CD4-positive, alpha-beta T cell treated with Interleukin-4 for 4 hours (primary cell): ENCODE measurements at places on chromosomes 1 and 21.

DNA sequence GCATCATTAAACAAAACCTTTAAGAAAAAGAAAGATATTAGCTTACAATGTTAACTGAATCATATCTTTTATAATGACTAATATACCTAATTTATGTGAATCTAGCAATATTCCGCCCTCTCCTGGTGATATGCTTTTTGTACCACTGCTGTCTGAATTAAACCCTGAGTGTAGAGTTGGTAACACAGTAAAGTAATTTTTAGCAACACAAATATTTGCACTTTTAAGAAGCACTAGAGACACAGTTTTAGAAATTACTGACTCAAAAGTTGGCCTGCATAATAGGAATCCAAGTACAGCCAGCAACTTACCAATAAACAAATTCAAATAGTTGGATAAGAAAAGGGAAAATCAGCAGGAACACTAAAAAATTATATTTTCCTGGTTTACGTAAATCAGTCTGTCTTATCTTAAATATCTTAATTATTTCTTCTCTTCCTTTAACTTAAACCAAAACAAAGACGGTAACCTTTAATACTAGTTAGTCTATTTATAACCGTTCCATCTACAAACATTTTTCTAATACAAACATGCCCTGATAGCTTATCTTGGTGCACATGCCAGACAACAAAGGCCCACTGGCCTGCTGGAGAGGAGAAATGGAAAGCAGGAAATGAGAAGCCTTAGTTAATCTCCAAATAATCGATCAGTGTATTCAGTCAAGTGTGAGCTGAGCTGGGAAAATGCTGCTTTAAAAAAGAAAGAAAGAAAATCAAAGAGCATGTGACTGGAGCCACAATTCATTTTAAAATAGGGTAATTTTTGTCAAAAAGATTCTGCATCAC lies 246.0 kb downstream of the RERE start:
- DNase-seq: no peak

GRCh38 chr1:107795441-107795840 lies 169.5 kb downstream of the VAV3 start:
- peak; percentile 45 for DNase-seq

DNA sequence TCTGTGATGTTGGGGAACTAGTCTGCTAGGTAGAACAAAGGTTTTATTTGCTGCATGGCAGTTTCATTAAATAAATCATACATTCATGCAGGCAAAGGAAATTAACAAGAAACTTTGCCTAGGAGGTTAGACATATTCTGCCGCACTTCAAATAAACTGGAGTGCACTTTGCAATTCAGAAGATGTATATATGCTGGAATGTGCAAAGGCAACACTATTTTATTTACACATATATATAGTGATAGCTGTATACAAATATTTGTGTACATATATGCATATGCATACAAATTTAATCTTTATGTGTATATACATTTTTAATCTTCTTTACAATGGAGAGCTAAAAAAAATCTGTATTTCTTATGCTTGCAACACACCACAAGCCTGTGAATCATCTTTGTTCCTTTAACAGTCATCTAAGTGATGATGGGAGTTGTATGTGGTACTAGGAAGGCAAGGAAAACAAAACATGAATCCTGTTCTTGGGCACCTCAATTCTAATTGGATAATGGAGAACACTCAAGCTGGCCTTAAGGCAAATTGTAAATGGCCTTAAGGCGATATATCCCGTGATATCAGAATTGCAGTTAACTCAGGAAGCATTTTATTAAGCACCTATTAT lies 605.8 kb upstream of the CAMK1G start:
- no peak for DNase-seq

DNA sequence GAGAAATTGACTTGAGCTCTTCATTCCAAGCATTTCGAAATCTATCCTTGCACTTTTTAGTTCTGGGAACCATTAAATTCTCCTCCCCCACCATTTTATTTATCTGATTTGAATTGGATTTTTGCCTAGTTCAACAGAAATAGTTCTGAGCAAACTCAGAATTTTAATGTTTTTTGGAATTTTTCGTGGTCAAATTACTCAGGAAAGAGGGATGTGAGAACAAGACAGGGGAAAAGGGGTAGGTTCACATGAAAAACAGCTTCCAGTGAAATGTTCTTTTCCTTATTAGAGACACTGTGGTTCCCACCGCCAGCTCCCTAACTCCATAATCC lies 5.7 kb upstream of the ZNF697 start:
- DNase-seq: no peak

DNA sequence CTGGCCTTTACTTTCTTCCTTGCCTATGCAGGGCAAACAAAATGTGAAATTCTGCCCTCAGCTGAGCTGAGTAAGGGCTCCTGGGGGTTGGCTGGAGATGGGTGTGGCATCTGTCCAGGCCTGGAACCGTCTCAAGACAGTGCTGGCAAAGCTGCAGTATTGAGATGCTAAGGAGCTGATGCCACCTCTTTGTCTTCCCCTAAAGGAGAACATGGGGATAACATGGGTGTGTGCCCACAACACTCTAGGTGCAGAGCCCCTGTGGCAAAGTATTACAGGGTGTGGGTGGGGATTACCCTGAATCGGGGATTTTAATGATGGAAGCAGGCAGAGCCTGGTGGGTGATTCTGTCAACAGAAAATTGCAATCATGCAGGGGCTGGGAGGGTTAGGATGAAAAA lies 2.5 kb upstream of the ST3GAL3 start:
- no peak for DNase-seq

DNA sequence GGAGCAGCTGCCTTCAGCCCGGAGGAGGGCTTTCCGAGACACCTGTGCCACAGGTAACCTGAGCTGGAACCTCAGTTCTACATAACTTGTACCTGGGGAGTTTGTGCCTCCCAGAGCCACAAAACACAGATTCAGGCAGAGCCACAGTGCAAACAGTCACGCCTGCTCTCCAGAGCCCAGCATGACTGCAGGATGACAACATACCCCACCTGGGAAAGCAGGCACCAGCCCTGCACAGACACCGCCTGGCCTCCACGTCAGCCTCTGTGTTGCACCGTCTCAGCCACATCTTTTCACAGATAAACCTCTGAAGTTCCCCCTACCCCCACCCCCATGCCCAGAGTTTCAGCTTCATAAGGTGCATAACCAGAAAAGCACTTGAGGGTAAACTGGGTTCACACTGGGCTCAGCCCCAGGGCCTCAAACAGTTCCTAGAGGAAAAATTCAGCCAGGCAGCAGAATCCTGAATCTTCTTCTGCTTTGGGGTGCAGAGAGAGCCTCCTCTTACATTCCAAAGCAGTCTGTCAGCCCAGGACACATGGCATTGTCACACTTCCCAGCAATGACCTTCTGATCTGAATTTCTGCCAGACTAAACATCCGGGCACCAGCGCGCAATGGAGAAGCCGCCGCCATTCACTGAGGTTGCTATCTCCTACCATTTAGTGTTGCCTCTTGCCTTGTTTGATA lies 229.5 kb downstream of the TOMM20 start:
- DNase-seq: no peak

DNA sequence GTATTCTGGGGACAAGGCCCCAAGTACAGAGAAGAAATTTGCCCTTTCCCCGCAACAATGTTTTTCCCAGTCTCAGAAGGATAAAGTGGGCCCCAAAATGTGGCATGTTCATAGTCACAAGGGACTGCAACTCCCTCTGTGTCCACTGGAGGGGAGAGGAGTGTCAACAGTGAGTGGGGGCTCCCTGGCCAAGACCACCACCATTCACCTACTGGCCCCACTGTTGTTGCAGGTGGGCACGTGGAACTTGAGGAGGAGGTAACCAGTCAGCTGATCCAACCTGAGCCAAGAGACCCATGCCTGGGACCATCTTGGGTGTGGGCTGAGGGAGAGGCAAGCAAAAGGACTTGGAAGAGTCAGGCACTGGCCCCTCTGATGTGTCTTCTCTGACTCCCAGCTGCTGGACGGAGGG lies 777 bp downstream of the NUDT17 start:
- DNase-seq: peak; percentile 35

DNA sequence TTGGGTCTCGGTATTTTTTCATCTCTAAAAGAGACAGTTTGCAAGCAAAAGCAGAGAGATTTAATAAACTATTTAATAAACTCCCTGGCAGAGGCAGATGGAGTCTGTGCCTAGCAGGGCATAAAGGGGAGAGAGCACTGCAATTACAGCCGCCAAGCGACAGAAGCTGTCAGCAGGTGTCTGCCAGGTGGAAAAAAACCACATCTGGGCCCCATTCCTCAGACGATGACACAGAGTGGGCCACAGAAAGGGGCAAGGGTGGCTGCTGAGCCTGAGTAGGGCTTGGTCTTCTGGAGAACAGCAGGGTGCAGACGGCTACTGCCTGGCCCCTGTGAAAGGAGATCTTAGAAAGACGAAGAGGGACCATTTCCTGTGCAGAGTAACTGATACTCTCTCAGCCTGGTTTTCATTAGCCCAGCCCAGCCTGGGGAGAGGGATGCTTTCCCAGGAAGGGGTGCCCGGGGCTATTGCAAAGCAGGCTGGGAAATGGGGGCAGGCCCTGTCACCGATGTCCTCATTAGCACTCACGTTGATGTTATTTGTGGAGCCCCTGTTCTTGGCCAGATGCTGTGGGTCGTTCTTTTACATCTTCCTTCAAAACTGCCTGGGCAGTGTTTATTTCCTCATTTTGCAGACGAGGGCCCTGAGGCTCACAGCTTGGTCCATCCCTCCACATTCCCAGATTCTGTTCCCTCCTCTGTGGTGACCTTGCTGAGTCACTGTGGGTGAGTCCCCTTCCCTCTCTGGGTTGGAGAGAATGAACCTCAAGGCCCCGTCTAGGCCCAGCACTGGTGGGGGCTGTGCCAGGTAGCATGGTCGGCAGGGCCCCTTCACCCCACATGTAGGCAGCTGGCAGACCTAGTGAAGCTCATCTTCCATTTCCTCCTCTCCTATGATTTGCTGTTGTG lies 472.7 kb downstream of the PTPRU start:
- DNase-seq: no peak

DNA sequence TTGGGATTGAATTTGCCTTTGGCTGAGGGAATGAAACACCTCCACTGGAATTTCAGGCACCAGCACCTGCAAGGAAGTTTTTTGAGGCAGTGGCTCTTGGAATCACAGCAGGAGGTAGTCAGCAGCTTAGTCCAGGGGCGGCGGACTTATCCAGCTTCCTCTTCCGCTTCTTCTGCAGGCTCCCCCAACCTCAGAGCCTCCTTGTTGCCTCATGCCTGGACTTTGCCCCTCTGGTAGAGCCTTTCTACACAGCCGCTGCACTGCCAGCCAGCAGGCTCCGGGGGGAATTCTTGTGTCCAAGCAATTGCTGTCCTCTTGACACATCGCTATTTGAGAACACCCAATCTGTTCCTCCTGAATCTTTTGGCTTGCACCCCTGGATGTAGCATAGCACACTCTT lies 4.4 kb upstream of the RHEX start:
- DNase-seq: no peak

DNA sequence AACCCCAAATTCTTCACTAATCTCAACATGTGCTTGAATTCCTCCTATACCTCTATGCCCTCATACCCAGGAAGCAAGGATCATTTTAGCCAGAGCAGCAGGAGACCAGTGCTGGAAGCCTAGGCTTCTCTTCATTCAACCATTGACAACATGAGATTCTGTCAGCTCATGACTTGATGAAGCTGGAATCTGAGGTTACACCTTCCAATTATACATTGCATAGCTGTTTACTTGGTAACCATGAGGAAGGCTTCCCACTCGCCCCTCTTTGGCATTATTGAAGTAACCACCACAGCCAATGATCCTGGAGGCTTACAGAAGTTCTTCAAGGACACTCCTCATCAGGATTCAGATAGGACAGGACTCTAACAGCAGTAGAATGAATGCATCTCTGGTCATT lies 160.3 kb downstream of the TPR start:
- no peak for DNase-seq

GRCh38 chr1:193438312-193438711 lies 251.9 kb upstream of the B3GALT2 start:
- no peak for DNase-seq

DNA sequence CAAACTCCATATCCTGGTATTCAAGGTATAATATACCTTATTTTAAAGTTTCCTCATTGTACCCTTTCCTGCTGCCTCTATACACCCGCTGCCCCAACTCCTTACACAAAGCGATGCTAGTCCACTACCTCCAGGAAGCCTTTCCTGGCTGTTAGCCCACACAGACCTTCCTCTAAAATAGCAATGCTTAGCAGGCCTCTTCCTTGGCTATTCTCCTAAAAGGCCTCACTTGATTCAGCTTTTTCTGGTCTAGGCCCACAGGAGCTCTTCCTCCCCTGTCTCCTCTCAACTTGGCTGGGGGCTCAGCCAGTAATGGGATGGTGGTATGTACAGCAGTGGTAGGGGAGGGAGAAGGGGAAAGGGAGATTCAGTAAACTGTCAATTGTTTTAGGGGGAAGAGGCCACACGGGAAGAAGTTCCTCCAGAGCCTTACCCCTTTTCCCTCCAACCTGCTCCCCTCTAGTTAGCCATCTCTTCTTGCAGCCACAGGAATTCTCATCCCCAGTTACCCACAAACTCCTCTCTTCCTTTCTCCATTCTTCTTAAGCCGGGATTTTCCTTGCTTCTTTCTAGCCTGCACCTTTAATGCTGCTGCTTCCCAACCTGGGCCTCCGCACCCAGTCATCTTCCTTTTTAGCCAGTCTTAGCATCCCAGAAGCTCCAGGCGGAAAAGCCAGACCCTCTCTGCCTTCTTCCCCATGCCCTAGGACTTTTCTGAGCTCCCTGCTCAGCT lies 2.6 kb downstream of the LRRC41 start:
- no peak for DNase-seq

DNA sequence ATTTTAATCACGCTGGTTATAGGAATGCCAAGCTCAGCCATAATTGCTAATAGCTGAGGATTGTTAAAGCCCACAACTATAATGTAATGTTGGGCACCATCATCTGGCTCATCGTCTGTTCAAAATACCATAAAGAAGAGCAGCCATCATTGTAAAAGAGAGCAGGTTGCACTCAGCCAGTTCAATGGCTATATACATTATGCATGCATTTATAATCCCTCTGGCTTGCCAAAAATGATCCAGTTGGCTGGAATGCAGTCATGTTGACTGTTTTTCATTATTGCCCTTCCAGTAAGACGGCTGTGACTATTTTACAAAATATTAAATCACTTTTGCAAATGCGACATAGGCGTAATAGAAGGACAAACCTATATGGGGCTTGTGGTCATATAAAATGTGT lies 85.3 kb downstream of the SPAG17 start:
- no peak for DNase-seq
